ENCODE measurements at places on chromosomes 12 and 14.

DNA sequence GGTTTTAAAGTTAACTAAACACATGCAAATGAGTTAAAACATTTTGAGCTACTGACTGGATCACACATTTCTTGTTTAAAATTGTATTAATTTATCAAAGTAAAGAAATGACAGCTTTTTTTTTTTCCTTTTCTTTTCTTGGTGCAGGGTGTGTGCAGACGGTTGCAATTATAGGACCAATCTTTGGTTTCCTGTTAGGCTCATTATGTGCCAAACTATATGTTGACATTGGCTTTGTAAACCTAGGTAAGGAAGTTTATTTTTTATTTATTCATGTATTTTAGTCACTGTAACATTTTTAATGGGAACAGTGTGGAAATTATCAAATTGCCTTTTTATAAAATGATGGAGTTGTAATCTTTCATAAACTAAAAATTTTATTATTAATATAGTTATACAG, 21.9 kb downstream of the SLCO1C1 start:
- no peak for DNase-seq

- DNase-seq, result no peak
Observed at GRCh38 chr12:4210183-4210582, 63.4 kb upstream of the CCND2 start.

GRCh38 chr14:26392498-26392897, 205.3 kb downstream of the NOVA1 start:
- no peak for DNase-seq

DNA sequence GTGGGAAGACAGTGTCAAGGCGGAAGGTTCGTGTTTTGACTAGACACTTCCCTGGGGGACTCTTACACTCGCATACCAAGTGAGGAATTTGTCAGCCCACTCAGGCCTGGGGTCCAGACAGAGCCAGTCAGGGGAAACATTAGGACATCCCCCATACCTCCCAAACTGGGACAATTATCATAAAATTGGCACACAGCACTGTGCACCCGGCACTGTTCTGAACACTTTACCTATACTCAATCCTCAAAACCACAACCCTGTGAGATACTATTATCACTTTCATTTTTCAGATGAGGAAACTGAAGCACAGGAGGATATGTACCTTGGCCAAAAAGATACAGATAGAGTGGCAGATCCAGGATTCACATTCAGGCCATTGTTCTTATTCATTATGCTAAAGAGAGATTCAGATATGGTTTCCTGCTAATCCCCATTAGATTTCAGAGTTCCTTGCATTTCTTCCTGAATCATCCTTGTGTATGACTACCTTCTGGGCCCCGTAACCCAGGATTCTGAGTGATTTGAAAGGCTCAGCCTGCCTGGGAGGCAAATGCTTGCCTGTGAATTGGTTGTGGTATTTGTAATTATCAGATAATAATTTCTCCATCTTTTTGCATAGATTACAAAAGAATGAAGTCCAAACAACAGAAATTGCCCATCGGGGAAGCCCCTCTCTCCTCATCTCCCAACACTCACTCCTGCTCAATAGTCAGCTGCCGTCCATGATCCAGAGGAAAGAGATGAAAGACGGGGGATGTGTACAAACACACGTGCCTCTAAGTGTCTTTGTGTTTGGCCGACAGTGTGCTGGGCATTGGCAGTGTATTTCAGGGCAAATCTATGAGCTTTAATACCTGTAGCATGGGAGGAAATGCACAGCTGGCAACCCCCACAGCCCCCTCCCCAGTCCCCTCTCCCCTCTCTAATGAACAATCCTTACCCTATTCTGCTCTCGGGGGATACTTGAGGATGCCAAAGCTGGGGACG, 4.6 kb downstream of the TAC3 start:
- DNase-seq, result no peak

GRCh38 chr12:15701206-15701605, 88.0 kb downstream of the EPS8 start:
- no peak for DNase-seq

All from heart left ventricle (tissue), 16 donors.